ENCODE measurements at places on chromosomes 2 and 18. TPM values are rescaled to one million over a fixed set of nuclear protein-coding genes. Genes with fewer than 3 reads are reported as not detected.

DNA sequence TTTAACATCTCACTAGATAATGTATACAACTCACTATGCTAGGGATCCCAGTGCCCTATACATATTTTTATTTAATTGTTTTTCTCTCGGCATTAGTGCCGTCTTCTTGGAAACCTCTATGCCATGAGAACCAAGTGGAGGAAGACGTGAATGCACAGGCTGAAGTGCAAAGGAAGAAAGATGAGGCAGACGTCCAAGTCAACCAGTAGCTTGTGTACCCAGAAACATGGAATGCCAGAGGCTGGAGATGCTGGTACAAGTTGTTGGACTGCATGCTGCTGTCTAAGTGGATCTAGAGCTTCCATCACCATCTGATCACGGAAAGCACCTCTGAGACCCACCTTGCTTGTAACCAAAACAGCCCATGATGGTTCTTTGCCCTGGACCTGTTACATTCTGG is 12.5 kb upstream of the GEMIN6 start:
- DNase-seq: no peak

DNA sequence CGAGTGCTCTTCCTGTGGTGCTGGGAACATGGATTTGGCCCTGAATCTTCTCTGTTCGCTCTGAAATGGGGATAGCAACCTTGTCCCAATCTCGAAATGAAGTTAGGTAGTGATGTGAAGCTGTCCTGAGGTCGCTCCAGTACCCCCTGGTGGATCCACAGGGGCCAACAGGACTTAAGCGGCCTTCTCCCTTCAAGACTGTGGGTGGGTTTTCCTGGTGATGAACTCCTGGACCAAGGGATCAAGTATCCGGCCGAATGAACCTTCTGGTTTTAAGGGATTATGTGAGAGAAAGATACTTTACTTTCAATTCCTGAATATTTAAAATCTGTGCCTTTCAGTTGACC is 156.5 kb downstream of the NAPG start:
- no peak for DNase-seq

DNA sequence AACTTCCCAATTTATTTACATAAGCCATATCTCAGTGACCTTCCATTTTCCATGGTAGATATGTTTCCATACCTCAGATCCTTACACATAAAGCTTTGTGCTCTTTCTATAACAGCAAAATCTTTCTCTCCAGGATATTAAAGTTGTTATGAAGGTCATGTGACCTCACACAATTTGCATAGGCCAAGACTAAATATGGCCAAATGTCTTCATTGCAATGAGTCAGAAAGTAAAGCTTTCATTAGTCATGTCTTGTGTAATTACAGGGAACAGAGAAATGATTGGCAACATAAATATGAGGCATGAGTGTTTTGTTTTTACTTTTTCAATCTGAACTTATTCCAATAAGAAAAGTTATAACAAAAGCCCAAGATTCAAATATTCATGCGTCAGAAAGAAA is 243.5 kb downstream of the ASXL3 start:
- DNase-seq: no peak

DNA sequence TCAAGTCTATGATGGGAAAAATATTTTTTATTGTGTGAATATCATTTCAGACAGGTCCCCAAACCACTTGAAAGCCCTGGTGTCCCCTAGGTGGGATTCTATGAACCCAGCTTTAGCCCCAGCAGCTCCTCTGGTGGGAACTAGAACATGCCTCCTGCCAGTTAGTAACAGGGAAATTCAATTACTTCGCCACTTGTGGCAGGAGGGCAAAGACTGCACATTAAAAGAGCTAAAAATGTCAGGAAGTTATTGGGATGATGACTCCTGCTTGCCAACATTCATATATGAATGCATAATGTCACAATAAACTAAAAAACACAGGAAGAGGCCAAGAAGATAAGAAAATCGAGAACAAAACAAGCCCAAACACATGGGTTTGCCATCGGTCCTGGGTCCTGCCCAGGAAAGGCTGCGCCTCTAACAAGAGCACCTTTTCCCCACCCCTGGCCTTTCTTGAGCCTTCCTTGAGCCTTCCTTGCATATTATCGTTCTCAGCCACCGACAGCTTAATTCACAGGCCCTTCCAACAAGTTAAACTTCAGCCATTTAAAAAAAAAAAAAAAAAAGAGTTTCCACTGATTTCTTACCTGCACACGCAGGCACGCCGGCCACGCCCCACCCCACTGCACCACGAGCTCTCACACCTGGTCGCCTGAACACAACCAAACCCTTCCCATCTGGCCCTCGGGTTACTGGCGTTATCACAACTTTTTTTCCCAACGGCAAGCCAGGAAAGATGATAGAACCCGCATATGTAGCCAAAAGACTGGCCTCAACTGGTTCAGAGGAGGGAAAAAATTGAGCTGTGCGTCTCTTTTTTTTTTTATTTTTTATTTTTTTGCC is 23.4 kb downstream of the BCL11A start:
- DNase-seq: no peak

DNA sequence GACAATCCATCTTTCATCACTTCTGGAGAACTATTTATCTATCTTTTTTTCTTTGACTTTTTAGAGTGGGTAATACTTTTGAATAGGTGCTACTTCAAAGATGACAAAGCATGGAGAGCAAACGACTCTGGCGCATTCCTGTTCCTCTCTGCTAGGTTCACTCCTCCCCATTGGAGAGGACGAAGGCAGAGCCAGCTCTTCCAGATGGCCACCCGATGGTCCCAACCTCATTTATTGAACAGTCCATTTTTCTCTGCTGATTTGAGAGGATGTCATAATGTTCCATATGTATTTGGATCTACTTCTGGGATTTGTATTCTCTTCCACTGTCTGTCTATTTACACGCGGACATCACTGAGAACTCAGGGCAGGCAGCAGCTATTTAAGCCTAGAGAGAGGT is 284.3 kb upstream of the CXCR4 start:
- no peak for DNase-seq

- DNase-seq: no peak
These were observed at the start of gene UGT1A1 for GRCh38 chr2:233760043-233760442. Gene UGT1A1, plus strand, starts transcription at chr2:233760270. Its CDS starts 18 bp downstream, at chr2:233760288.

DNA sequence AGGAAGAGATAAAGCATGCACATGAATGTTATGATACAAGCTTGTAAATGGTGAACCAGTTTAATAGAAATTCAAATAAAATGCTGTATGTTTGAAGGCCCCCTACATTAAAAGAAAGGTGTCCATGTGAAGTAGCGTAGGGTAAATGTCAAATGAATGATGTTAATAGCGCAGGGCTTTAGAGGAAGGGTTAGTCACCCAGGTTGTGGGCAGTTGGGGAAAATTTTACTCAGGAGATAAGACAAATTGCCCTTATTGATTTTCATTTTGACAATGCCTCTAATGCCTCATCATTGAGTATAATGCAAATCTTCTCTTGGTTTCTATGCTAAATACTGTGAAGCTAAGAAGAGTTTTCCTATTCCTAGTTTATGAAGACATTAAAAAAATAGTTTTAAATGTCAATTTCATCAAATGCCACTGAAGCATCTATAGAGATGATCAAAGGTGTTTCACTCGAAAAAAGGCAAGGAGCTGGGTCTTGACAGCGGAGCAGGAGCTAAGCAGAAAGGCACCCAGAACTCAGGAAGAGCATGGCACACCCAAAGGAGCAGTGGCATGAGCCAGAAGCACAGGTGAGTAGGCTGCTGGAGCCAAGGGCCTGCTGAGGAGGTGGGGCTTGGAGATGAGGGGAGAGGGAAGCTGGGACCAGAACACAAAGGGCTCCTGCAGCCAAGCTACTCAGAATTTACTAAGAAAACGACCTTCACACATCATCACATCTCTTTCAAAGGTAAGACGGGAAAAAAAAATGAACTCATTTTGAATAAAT is 129.3 kb upstream of the ACKR3 start:
- DNase-seq: no peak

- no peak for DNase-seq
These were observed 107.9 kb downstream of the DPP10 start for GRCh38 chr2:114550364-114550763.

GRCh38 chr2:42652086-42652485 is 83.7 kb downstream of the MTA3 start:
- DNase-seq: no peak

GRCh38 chr18:49884959-49885358 is 71.6 kb upstream of the ACAA2 start:
- no peak for DNase-seq

DNA sequence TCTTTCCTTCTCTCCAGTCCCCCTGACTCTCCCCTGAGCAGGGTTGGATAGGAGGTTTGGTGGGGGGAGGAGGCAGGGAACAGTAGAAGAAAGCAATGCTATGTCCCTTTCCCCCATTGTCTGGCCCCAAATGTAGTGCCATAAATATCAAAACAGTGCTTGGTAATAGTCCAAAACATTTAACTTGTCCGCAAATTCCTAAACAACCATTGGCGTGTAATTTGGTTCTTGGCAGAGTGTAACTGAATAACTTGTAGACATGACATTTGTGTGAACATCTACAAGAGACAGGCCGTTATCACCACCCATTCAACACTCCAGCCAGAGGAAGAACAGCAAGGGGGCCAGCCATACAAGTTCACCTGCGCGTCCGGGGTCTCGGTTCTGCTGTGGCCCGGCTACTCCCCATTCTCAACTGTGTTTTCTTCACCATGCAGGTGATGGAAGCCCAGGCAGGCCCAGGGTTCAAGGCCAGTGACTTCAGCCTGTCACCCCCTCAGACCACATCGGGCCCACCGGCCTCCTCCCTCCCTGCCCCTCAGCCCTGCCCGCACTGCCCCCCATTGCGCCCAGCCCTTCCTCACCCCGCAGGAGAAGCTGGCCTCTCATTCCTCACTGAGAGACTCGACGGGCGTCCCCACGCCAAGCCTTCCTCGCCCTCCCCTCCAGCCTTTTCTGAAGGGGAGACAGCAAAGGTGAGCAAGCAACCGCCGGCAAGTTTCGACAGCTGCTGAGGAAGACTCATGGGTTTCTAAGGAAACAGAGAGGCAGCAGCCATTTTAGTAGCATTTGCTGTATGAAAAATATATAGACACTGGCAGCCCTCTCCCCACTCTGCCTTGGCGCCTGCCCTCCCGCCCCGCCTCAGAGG is 699 bp upstream of the RAPGEF4 start:
- DNase-seq: no peak

DNA sequence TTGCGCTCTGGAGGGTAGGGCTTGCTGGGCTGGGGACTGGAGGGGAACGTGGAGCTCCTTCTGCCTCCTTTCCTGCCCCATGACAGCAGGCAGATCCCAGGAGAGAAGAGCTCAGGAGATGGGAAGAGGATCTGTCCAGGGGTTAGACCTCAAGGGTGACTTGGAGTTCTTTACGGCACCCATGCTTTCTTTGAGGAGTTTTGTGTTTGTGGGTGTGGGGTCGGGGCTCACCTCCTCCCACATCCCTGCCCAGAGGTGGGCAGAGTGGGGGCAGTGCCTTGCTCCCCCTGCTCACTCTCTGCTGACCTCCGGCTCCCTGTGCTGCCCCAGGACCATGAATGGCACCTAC is 4.3 kb downstream of the GPR35 start:
- no peak for DNase-seq

DNA sequence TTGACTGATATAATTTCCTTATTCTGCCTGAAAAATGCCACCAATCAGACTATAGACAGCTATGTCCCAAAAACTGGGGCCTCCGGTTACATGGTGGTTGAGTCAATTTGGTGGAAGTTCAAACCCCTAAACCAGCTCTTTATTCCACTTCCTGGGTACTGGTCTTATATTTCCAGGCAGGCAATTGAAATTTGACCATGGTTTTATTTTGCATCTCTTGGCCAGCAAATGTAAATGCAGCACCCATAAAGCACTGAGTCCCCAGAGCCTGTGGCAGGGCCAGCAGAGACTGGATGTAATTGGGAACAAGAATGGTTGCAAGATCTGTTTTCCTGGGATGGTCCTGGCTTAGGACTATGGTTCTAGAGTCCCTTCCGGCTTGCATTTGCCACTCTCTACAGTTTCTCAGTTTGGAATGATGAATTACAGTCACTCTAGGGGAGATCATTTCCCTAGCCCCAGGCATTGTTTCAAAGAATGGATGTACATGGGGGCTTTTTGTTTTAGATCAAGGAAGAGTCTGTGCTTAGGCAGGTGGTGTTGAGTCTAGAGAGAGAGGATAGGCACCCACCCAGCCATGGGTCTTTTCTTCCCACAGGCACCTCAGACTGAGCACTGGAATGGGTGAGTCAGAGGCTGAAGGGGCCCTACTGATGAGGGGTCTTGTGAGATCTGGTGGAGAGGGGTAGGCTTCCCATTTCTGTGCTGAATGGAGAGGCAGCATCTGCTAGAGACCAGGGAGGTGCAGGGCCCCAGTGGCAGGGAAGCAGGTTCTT is 108.4 kb upstream of the CDC42EP3 start:
- DNase-seq: no peak

DNA sequence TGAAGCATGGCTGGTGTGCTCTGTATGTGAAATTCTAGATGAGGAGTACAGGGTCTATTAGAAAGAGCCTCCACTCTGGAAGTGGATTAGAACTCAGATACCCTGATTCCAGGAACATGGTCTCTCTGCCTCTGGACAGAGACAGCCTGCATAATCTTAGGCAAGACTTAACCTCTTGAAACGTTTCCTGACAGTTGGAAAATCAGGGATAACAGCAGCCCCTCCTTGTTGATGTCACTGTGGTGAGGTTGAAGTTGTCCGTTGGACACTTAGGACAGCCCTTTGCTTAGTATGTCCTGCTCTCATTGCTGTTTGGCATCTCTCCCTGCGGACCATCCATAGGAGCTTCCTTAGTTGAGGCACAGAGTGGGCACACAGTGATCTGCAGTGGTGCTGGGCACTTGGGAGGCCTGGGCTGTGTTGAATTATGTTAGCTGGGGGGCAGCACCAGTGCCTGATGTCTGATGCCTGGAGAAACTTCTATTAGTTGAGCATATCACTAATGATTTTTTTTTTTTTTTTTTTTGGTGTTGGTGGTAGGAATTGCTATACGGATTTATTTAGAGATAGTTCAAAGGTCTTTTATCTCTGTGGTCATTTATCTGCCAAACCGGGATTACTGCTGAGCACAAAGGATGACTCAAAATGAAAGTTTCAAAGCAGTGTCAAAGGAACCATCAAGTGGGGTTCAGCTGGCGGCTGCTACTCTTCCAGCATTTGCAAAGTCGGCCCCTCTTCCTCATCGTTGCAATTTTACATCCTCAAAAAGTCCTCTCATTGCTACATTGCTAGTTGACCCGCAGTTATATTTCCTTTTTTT is 28.8 kb downstream of the SETBP1 start:
- DNase-seq: no peak

- DNase-seq: no peak
These were observed 29.4 kb upstream of the CHMP3 start for GRCh38 chr2:86592547-86593230.

GRCh38 chr18:79042276-79042675 is 26.9 kb upstream of the ATP9B start:
- DNase-seq: no peak

GRCh38 chr2:32342801-32343200 is 14.0 kb upstream of the BIRC6 start:
- DNase-seq: peak; percentile 31

- DNase-seq: no peak
These were observed 1.5 kb downstream of the RHOB start for GRCh38 chr2:20448246-20448976.

GRCh38 chr2:43038034-43038695 is 188.2 kb downstream of the ZFP36L2 start:
- DNase-seq: no peak

The FBXO36 gene
- polyA plus RNA-seq: 6.4 TPM

The SMYD1 gene
- not detected for polyA plus RNA-seq

The ATP8B1 gene
- 21.6 TPM for polyA plus RNA-seq

The STARD6 gene
- 0.82 TPM for polyA plus RNA-seq

The FOXD4L1 gene
- polyA plus RNA-seq: 0.19 TPM

The GPR17 gene
- polyA plus RNA-seq: 0.98 TPM

The TTC31 gene
- polyA plus RNA-seq: 30.2 TPM

The EFR3B gene
- 5.9 TPM for polyA plus RNA-seq

The RAB31 gene
- polyA plus RNA-seq: 30.4 TPM

The ST8SIA5 gene
- 0.94 TPM for polyA plus RNA-seq

The CROCC2 gene
- 0.06 TPM for polyA plus RNA-seq

The NPHP1 gene
- polyA plus RNA-seq: 19.8 TPM

The TCF4 gene
- 79.8 TPM for polyA plus RNA-seq

The CFAP65 gene
- 0.11 TPM for polyA plus RNA-seq
